ENCODE measurements at places on chromosomes 3 and 15.

DNA sequence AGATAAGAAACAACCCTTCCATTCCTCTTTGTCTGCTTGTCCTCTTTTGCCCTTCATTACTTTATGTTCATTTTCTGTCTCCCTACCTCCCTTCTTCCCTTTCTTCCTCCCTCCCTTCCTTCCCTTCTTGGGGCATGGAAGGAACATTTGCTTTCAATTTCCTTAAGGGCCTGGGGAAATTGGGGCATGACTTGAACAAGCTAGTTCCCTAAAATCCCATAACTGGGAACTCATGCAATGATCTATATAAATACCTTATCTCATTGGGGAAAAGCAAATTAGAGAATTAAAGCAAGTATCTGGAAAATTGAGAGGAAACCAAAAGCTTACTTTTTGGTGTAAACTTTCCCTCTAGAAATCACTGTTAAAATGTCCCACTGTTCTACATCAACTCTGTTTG is 35.7 kb downstream of the BOC start:
- no peak for DNase-seq

DNA sequence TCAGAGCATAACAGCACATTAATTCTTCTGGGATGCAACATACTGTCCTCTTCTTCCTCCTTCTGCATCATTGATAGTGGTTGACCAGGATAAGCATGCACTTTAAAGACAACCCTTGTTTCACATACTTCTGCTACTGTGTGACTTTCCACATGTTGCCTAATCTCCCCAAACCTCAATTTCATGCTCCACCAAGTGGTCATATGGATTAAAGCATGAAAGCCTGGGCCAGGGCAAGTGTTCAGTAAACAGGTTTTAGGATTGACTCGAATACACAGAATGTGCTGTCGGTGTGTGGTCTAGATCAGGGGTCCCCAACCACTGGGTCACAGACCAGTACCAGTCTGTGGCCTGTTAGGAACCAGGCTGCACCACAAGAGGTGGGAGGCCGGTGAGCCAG is 22.5 kb upstream of the BFSP2 start:
- peak; percentile 52 for DNase-seq

GRCh38 chr3:79032686-79033318 is 735.0 kb downstream of the ROBO1 start:
- DNase-seq, result no peak

DNA sequence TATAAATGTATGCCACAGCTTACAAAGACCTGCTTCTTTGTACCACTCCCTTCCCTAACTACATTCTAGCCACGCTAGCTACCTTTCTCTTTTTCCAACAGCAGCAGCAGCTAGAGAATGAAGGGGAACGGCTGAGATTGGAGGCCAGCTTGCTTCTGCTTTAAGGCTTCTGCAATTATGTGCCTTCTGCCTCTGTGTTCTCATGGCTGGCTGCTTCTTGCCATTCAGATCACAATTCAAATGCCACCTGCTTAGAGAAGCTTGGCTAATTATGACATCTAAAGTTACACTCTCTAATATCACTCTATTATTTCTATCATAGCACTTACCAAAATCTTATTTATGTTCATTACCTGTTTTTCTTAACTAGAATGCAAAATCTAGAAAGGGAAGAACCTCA is 95.2 kb downstream of the RYK start:
- no peak for DNase-seq

DNA sequence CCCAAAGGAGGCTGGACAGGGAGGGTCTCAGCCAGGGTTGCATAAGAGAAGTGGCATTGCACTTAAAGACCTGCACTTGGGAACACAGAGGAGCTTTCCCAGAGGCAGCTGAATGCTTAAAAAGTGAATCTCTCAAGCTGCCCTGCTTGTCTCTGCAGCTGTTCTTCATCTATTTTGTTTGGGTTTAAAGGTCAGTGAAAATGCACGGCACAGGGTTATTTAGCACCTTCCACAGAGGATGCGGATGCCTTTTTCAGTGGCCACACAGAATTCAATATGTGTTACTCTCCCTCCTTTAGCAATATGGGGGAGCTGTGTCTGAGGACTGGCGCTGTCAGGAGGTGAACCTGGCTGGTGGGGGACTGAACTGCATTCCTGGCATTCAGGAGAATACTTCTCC is 22.7 kb upstream of the CTNNB1 start:
- DNase-seq, result no peak

- DNase-seq, result peak; percentile 12
Measured at GRCh38 chr3:98343647-98344507, 9.8 kb upstream of the OR5K4 start.

All from HuH-7.5 (cell line).